ENCODE measurements at places on chromosomes 12 and 14.

DNA sequence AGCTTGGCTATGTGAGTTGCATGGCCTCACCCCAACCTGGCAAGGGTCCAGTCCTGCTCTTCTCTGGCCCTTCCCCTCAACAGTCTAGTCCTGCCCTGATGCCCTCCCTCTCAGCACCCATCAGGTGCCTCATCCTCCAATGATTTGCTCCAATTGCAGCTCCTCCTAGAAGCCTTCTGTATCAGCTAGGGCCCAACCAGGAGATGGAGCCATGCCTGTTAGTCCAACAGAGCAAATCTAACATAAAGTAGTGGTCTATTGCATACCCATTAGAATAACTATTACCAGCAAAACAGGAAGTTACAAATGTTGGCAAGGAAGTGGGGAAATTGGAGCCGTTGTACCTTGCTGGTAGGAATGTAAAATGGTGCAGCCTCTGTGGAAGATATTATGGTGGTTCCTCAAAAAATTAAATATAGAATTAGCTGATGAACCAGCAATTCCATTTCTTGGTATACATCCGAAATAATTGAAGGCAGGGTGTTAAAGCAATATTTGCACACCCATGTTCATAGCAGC, 163.5 kb downstream of the VRK1 start:
- no peak for DNase-seq

- no peak for DNase-seq
Observed at GRCh38 chr12:40718878-40719372, 26.7 kb downstream of the CNTN1 start.

GRCh38 chr12:94071258-94071657, 77.1 kb upstream of the PLXNC1 start:
- DNase-seq, result no peak

DNA sequence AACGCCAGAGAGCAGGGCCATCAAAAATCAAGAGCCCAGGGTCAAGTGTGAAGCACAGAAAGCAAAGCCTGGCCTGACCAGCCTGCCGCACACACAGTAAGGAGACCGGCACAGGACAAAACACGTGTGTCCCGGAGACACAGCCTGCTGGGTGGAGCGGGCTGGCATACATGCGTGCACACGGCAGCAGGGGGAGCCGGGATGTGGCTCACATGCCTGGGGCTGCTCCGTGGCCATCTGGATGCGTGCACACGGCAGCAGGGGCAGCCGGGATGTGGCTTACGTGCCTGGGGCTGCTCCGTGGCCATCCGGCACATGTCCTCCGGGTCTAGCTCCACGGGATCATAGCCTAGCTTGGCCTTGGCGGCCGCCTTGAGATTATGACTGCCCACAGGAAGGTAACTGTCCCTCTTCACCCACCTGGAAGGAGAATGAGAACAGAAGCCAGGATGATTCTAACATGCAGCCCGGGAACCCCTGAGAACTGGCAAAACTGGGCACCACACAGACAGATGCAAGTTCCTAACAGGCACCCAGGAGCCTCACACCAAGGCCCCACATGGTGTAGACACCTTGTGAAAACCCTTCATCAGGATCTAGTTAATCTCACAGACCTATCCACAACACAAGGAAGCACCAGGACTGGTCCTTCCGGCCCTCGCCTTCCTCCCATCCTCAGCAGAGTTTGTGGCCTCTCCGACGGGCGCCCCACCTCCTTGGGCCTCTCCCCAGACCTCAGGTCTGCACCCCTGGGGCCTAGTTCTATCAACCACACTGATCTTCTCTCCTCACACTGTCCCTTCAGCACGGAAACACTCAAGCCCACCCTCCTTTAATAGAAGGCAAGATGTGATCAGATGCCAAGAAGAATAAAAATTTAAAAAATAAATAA, 13.6 kb downstream of the POLE start:
- DNase-seq, result no peak

GRCh38 chr12:32785557-32785956, 29.9 kb upstream of the YARS2 start:
- no peak for DNase-seq

- no peak for DNase-seq
Observed at GRCh38 chr12:114847441-114848035, 163.6 kb upstream of the TBX3 start.

DNA sequence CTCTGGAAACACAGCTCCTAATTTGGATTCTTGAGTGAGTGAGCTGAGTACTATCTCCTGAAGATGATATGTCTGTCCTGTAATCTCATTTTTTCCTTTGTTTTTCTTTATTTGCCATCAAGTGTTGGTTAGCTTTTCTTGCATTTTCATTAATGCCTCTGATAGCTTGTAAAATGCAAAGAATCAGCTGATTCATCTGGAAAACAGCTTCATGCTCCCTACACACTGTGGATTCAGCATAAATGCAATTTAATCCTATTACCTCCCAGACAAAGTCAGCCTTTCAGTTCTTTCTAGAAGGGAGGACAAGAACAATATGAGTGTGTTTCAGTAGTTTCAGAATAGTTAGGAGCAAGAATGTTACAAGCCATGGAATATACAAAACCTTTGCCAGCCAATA, 79.4 kb downstream of the DACT1 start:
- DNase-seq, result no peak

GRCh38 chr12:79844693-79845092, 90.2 kb downstream of the PPP1R12A start:
- no peak for DNase-seq

DNA sequence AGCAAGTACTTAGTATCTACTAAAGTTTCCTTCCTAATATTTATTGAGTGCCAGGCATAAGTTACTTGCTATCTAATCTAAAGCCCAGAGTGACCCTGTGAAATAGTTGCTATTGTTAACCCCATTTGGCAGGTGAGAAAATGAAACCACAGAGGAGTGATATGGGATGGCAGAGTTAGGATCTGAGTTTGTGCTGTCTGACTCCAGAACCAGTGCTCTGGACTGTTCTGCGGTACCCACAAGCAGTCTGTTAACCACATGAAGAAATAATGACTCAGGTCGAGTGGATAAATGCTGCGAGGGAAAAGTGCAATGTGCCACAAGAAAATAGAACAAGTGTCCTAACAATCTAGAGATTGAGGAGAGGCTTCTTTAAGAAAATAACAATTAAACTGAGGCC, 60.7 kb upstream of the GZMB start:
- DNase-seq, result no peak

DNA sequence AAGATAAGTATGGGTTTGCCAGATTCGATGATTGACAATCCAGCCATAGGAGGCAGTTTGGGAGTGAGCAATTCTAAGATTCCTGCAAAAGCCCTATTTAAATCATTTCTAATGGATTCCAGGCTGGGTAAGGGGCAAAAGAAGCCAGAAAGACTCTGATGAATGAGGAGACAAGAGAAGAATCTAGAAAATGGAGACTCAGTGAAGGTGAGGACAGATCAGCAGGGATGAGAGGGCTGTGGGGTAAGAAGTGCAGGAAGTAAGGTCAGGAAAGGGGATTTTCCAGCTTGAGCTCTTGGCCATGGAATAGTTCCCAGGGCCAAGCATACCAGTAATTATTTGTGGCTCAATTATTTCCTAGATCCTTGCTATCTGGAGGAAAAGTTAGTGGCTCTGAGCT, 87.3 kb downstream of the TMX1 start:
- DNase-seq, result no peak

- no peak for DNase-seq
Observed at GRCh38 chr14:37988472-37988871, 219.2 kb upstream of the SSTR1 start.
